ENCODE measurements at places on chromosomes 1 and 21.

DNA sequence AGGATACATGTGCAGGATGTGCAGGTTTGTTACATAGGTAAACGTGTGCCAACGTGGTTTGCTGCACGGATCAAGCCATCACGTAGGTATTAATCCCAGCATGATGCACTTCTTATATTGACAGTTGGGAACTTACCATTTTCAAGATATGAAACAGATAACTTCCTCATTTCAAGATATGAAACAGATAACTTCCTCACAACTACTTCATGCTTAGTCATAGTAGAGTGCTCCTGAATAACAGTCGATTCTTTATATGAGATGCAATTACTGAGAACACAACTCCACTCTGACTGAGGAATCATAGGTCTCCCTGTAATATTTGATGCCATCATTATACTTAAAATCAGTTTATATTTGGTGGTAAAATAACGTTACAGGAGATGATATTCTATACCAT is 1124.3 kb downstream of the AMY1C start:
- no peak for DNase-seq

DNA sequence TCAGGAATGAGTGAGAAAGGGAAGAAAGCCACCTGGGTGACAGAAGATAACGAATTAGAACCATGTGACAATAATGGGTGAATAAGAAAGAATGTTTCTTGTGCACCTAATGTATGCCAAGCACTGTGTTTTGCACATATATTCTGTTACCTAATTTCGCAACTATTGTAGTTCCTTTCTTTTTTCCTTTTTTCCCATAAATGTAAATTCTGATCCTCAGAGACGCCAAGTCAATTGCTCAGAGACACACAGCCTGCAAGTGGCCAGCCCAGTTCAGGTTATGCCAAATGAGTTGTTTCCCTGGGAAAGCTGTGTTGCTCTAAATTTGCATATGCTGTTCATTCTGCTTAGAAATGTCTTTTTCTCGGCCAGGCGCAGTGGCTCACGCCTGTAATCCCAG is 1.7 kb upstream of the RSPO1 start:
- DNase-seq, result no peak

- DNase-seq, result no peak
Observed at GRCh38 chr1:234562334-234562733, 47.6 kb downstream of the IRF2BP2 start.

- no peak for DNase-seq
Observed at GRCh38 chr1:93991271-93991670, 82.0 kb upstream of the GCLM start.

DNA sequence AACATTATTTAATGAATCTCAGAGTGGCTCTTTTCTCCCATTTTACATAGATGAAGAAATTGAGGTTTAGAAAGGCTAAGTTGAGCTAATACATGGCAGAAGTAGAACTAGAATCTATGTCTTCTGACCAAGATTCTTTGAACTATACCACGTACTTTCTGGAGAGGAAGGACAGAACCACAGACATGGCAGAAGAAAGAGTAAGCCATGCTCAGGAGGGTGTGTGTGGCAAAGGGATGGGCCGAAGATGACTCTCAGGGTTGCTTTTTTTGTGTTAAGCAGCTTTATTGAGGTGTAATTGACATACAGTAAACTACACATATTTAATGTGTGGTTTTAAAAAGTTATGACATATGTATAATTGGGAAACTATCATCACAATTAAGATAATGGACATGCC is 69.5 kb downstream of the PEX14 start:
- DNase-seq, result no peak

GRCh38 chr1:33434363-33434750 is 3.5 kb upstream of the PHC2 start:
- DNase-seq, result no peak

DNA sequence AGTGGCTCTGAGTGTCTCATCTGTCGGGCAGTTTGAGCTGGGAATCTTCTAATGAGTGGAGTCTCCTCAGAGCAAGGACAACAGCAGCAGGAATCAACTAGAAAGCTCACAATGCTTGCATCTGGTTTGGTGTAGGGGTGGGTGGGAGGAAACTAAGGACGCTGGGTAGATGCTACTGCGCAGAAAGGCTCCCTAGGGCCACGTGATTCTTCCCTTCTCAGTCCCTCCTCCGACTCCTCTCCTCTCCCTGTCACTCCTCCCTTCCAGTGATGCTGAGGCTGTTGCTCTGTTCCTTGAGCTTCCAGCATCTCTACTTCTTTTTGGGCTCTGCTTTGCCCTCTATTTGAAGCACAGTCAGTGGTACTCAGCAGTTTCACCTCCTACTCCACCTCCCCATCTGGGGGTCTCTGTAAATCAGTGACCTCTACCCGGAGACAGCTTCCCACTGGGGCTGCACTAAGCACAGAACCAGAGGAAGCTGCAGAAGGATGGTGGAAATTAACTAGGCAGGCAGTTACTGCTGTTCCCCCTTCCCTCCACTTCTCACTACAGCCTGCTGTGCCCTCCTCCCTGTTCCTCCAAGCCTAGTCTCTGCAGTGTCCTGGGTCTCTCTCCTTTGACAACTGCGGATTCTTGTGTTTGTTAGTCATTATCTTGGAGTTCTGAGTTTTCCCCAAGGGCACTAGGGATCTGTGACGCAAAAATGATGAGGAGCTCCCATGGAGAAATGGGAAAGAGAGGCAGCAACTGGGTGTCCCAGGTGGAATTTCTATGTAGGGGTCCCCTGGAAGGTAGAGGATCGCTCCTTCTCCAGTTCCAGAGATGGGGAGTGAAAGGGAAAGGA is 5.8 kb downstream of the LINGO4 start:
- DNase-seq, result no peak

- no peak for DNase-seq
Observed at GRCh38 chr21:14613486-14614224, 67.5 kb upstream of the SAMSN1 start.

DNA sequence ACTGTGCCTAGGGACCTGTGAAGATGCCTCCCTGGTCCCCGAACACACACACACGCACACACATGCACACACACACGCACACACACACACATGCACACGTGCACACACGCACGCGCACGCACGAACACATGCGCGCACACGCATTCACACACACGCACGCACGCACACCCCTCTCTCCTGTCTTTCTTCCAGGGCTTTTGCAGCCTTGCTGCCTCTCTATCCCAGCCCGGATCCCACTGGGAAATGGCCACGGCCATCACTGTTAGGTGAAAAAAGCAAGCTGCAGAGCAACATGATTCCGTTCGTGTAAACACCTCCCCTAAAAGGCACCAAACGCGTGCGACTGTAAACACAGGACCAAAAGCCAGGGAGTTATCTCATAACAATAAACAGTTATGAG is 39.7 kb downstream of the NKAIN1 start:
- no peak for DNase-seq

DNA sequence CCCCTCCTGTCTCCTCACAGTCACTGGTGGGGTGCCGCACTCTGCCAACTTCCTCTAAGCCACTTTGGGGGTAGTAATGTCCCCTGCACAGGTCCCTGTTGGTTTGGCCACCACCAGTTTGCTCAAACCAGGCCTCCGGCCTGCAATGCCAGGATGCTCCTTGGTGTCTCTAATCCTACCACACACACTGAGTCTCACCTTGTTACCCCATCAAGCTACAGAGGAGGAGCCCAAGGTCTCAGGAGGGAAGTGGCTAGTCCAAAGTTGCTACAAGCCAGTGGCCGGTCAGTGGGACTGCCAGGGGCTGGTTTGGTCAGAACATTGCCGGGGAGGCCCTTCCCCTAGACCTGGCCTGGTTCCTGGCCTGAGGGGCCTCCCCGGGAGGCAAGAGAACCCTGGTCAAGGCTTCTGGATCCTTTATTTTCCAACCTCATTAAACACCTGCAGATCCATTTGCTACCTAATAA is 21.5 kb upstream of the LRP8 start:
- DNase-seq, result no peak

DNA sequence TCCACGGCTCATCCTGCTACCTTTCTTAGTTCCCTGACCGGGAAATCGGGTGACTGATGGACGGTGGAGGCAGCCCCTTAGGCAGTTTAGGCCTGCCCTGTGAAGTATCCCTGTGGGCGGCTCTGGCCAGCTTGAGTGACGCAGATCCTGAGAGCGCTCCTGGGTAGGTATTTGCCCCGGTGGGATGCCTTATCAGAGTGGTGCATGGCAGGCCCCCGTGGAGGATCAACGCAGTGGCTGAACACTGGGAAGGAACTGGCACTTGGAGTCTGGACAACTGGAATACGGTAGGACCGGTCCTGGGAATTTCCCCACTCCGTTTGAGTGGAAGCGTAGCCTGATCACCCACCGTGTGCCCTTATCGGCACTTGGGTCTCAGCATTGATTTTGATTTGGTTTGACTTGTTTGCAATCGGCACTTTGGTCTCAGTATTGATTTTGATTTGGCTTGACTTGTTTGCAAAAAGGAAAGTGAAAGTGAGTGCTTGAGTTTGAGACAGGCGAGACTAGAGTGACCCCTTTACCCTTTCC is 15.2 kb downstream of the PLA2G2F start:
- DNase-seq, result no peak

DNA sequence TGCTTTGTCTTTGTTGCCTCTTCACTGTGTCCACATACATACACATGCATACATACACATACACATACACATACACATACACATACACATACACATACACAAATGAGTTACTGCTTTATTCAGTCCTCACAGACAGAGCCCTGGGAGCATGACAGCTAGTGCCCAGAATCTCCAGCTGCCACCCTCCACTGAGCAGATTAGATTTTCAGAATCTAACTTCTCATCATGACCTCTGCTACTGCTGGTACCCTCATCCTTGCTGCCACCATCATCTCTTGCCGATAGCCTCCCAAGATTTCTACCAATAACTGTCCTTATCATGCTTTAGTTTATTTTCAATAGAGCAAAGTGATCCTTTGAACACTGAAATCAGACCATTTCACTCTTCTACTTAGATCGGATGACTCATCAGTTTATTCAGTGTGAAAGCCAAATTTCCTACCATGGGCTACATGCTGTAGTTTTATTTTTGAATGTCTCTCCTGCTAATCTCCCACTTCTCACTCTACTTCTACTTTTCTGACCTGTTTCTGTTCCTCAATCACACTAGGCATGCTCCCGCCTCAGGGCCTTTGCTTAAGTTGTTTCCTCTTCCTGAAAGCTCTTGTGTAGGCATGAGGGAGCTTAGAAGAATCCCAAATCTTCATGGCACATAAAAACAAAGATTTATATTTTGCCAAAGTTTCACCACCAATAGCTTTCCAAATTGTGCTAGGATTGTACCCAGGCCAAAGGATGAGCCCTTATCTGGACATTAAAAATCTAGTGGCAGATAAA is 43.0 kb downstream of the ATP6V1G3 start:
- DNase-seq, result no peak

- DNase-seq, result peak; percentile 47
Observed at GRCh38 chr21:46559291-46559983, 45.4 kb downstream of the S100B start.

DNA sequence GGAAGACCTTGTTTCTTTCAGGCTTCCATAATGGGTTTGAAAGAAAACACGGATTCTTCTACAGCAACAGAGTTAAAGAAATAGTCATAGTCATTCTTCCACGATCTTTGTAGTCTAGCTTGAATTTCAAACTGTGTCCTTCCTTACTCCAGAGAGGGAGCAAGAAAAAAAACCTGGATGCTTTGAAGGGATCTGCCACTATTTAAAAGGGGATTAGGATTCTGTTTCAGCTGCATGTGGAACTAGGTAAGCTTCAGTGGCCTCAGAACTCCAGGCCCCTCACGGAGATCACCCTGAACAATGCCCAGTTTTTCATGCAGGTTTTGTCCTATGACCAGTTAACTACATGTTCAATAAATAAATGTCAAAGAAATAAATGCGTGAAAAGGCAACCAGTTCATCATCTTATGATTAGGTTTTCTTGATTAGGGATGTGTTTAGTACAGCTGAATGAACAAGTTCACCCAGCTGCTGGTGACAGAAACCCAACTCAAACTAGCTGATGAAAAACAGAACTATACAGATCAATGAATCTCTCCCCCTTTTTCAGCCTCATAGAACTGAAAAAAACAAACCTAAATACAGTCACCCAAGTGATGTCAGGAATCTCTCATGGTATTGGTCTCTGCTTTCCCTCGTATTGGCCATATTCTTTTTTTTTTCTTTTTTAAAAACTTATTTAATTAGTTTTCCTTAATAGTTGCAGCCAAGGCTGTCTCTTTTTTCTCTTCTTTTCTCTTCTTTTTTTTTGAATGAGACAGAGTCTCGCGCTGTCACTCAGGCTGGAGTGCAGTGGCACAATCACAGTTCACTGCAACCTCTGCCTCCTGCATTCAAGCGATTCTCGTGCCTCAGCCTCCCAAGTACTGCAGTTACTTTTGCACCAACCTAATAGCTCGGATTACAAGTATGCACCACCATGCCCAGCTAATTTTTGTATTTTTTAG is 14.6 kb upstream of the MPZL1 start:
- DNase-seq, result no peak

GRCh38 chr1:214002472-214002871 is 14.7 kb downstream of the PROX1 start:
- no peak for DNase-seq

DNA sequence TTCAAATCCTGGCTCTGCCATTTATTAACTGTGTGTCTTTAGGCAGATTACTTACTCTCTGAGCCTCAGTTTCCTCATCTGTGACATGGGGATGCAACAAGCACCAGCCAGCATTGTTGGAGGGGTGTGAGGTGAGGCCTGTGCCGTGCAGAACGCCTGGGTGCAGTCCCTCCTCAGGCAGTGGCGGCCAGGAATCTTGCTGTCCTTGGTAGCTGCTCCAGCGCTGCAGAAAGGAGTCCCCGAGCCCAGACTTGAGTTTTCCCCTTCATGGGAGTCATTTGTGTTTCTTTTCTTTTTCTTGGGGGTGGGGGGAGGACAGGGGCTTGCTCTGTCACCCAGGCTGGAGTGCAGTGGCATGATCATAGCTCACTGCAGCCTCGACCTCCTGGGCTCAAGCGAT is 46.6 kb downstream of the DISP3 start:
- no peak for DNase-seq

- no peak for DNase-seq
Observed at GRCh38 chr1:30101487-30102227, 621.7 kb downstream of the MATN1 start.

DNA sequence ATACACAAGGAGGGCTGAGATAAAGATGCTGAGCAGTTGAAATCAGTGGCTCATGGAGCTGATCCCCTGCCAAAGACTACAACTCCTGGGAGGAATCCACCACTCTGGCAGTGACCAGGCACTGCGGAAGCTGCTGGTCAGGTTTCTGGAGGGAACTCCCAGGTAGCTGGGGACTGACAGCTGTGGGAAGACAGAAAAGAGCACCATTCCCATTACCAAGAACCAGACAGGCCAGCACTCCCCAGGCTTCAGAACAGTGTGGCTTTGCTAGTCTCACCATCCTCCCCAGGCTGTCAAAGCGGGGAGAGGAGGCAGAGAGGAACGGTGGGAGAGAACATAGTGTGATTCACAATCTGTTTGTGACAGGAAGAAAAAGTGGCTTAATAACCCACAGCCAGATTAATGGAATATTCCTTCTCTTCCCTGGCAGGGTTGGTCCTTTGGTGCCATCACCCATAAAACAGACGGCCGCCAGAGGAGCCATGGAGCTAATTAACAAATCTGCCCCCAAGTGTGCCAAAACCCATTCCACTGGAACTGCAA is 92.1 kb downstream of the MAB21L3 start:
- no peak for DNase-seq
